GM12878 (cell line): ENCODE measurements at places on chromosomes 1 and 21. TPM values are rescaled to one million over a fixed set of nuclear protein-coding genes. Genes with fewer than 3 reads are reported as not detected.

The IL20 gene
- polyA plus RNA-seq: not detected in 2 replicates

The MMEL1 gene
- polyA plus RNA-seq: not detected in 2 replicates

The LIN28A gene
- 0.13 and 0.18 TPM in 2 replicates for polyA plus RNA-seq

The SPRR1B gene
- polyA plus RNA-seq: not detected in 2 replicates

The ACTA1 gene
- 0.12 TPM in 1 of 2 replicates, not detected in the other for polyA plus RNA-seq

The MRPL20 gene
- 364 and 375 TPM in 2 replicates for polyA plus RNA-seq

The SLAMF1 gene
- 85.0 and 89.7 TPM in 2 replicates for polyA plus RNA-seq

The KRTAP11-1 gene
- not detected in 2 replicates for polyA plus RNA-seq

The B3GALT2 gene
- polyA plus RNA-seq: 0.06 and 0.25 TPM in 2 replicates

The RRP1 gene
- 65.6 and 70.8 TPM in 2 replicates for polyA plus RNA-seq

The MAP3K7CL gene
- 4.2 and 4.3 TPM in 2 replicates for polyA plus RNA-seq

The PADI2 gene
- 0.17 and 0.33 TPM in 2 replicates for polyA plus RNA-seq

The ACTL8 gene
- not detected in 2 replicates for polyA plus RNA-seq

The ERG gene
- polyA plus RNA-seq: not detected in 2 replicates

The SH2D1B gene
- not detected in 2 replicates for polyA plus RNA-seq

The AGT gene
- not detected in 2 replicates for polyA plus RNA-seq

The CD34 gene
- polyA plus RNA-seq: not detected in 2 replicates

The AKR7A3 gene
- polyA plus RNA-seq: 0.23 and 0.28 TPM in 2 replicates

The HSD3B2 gene
- polyA plus RNA-seq: not detected in 2 replicates

The CSRP1 gene
- polyA plus RNA-seq: 99.2 and 100 TPM in 2 replicates

The ITPKB gene
- 2.0 and 2.2 TPM in 2 replicates for polyA plus RNA-seq

The PFKL gene
- polyA plus RNA-seq: 179 and 191 TPM in 2 replicates

The RXRG gene
- polyA plus RNA-seq: 0.10 TPM in 1 of 2 replicates, not detected in the other

The OR2T33 gene
- polyA plus RNA-seq: not detected in 2 replicates

The TFF3 gene
- not detected in 2 replicates for polyA plus RNA-seq

The RBM11 gene
- polyA plus RNA-seq: 0.27 and 0.29 TPM in 2 replicates

The TMEM52 gene
- 0.24 and 0.46 TPM in 2 replicates for polyA plus RNA-seq

The PTAFR gene
- polyA plus RNA-seq: 17.5 and 18.9 TPM in 2 replicates

The MARK1 gene
- 0.03 TPM in 1 of 2 replicates, not detected in the other for polyA plus RNA-seq

The MR1 gene
- polyA plus RNA-seq: 36.4 and 37.9 TPM in 2 replicates

The GJB4 gene
- not detected in 2 replicates for polyA plus RNA-seq

The UMODL1 gene
- polyA plus RNA-seq: 0.04 TPM in 1 of 2 replicates, not detected in the other

The SLC2A5 gene
- 18.9 and 23.5 TPM in 2 replicates for polyA plus RNA-seq

The PLA2G2D gene
- polyA plus RNA-seq: not detected in 2 replicates

The TSPAN2 gene
- polyA plus RNA-seq: not detected in 2 replicates

The TTC39A gene
- 0.18 and 1.1 TPM in 2 replicates for polyA plus RNA-seq

The POLR3C gene
- 44.0 and 47.5 TPM in 2 replicates for polyA plus RNA-seq

The TLR5 gene
- polyA plus RNA-seq: 0.60 and 0.71 TPM in 2 replicates

The C4BPA gene
- polyA plus RNA-seq: not detected in 2 replicates

The C1QA gene
- not detected in 2 replicates for polyA plus RNA-seq

The SPRR2G gene
- not detected in 2 replicates for polyA plus RNA-seq
